ENCODE measurements at places on chromosomes 12 and 14. TPM values are rescaled to one million over a fixed set of nuclear protein-coding genes. Genes with fewer than 3 reads are reported as not detected.

The PABPN1 gene
- 122 TPM for total RNA-seq

The NRL gene
- 2.0 TPM for total RNA-seq

The DICER1 gene
- total RNA-seq = 66.4 TPM

- H3K36me3 ChIP-seq = no peaks in the 10 kb centered on the region
- no peak for DNase-seq
- peaks cover 28% of the 10 kb centered on the region for H3K4me1 ChIP-seq
- no peak overlapping the region for H3K4me3 ChIP-seq
- H3K27ac ChIP-seq = no peak overlapping the region
Observed at GRCh38 chr14:68559949-68560348, 232.9 kb downstream of the ZFP36L1 start.

DNA sequence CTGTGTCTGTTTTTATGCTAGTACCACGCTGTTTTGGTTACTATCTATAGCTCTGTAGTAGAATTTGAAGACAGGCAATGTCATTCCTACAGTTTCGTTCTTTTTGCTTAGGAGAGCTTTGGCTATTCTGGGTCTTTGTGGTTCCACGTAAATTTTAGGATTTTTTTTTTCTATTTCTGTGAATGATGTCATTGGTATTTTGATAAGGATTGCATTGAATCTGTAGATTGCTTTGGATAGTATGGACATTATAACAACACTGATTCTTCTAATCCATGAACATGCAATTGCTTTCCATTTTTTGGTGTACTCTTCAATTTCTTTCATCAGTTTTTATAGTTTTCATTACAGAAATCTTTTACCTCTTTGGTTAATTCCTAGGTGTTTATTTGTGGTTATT, 345.2 kb downstream of the TMEM121 start:
- no peak overlapping the region for H3K4me3 ChIP-seq
- no peaks in the 10 kb centered on the region for H3K27me3 ChIP-seq
- H3K4me1 ChIP-seq = no peaks in the 10 kb centered on the region
- DNase-seq = no peak
- no peak overlapping the region for H3K27ac ChIP-seq
